A549 treated with Mapracorat at 1 μM for 4 hours (cell line): ENCODE measurements at places on chromosomes 2 and 18. TPM values are rescaled to one million over a fixed set of nuclear protein-coding genes. Genes with fewer than 3 reads are reported as not detected.

TRIM54 gene
- total RNA-seq = 0.70 to 1.3 TPM (median 0.91 TPM) in 5 replicates

CPLX4 gene
- not detected in 5 replicates for total RNA-seq

SLC11A1 gene
- 0.11 to 0.26 TPM (median 0.15 TPM) in 5 replicates for total RNA-seq

MC2R gene
- total RNA-seq = not detected in 5 replicates

ABHD1 gene
- 0.77 to 2.1 TPM (median 1.5 TPM) in 5 replicates for total RNA-seq

CCDC141 gene
- total RNA-seq = not detected in 5 replicates

ADAM23 gene
- 8.4 to 10.2 TPM (median 9.2 TPM) in 5 replicates for total RNA-seq

MYL12A gene
- total RNA-seq = 283 to 336 TPM (median 329 TPM) in 5 replicates
